Purkinje cell (primary cell): ENCODE measurements at places on chromosomes 3 and 15. TPM values are rescaled to one million over a fixed set of nuclear protein-coding genes. Genes with fewer than 3 reads are reported as not detected.

The TMEM41A gene
- polyA plus RNA-seq: 65.7 and 79.0 TPM in 2 replicates

The ALCAM gene
- polyA plus RNA-seq: 1.7 and 11.9 TPM in 2 replicates

The SKIC8 gene
- polyA plus RNA-seq: 375 and 533 TPM in 2 replicates

The GPR176 gene
- polyA plus RNA-seq: 0.63 and 2.4 TPM in 2 replicates

The RAB5A gene
- polyA plus RNA-seq: 94.1 and 103 TPM in 2 replicates

The KNL1 gene
- polyA plus RNA-seq: not detected in 2 replicates

The ATP13A4 gene
- polyA plus RNA-seq: 1.9 TPM in 2 replicates

The SI gene
- not detected in 2 replicates for polyA plus RNA-seq

The MYO5C gene
- 2.6 and 4.4 TPM in 2 replicates for polyA plus RNA-seq

The ZNF662 gene
- 3.3 and 6.5 TPM in 2 replicates for polyA plus RNA-seq

The VEPH1 gene
- 0.32 TPM in 1 of 2 replicates, not detected in the other for polyA plus RNA-seq

The GTF2A2 gene
- 563 and 692 TPM in 2 replicates for polyA plus RNA-seq

The ARL14 gene
- polyA plus RNA-seq: 0.26 TPM in 1 of 2 replicates, not detected in the other

The PPARG gene
- polyA plus RNA-seq: not detected in 2 replicates

The GRK7 gene
- polyA plus RNA-seq: not detected in 2 replicates

The ZFYVE19 gene
- polyA plus RNA-seq: 1.5 and 2.9 TPM in 2 replicates

The RPL39L gene
- polyA plus RNA-seq: 8.8 and 13.8 TPM in 2 replicates

The CILP gene
- not detected in 2 replicates for polyA plus RNA-seq

The MITF gene
- 1.4 and 3.9 TPM in 2 replicates for polyA plus RNA-seq

The MORC1 gene
- polyA plus RNA-seq: not detected in 2 replicates

The NTRK3 gene
- polyA plus RNA-seq: 20.6 and 23.4 TPM in 2 replicates

The SORD gene
- polyA plus RNA-seq: 1.4 and 3.5 TPM in 2 replicates

The CHST2 gene
- polyA plus RNA-seq: 40.3 and 60.4 TPM in 2 replicates

The SLC28A2 gene
- polyA plus RNA-seq: 0.70 TPM in 1 of 2 replicates, not detected in the other

The LSAMP gene
- polyA plus RNA-seq: 12.8 and 39.6 TPM in 2 replicates

The SMAD6 gene
- polyA plus RNA-seq: not detected in 2 replicates

The XCR1 gene
- not detected in 2 replicates for polyA plus RNA-seq

The THSD4 gene
- polyA plus RNA-seq: 0.20 and 0.24 TPM in 2 replicates

The SCAANT1 gene
- polyA plus RNA-seq: not detected in 2 replicates

The LCTL gene
- 0.39 TPM in 1 of 2 replicates, not detected in the other for polyA plus RNA-seq

The CFAP20DC gene
- polyA plus RNA-seq: 1.2 and 1.4 TPM in 2 replicates

The DNASE1L3 gene
- not detected in 2 replicates for polyA plus RNA-seq

The EDEM1 gene
- 0.55 and 1.8 TPM in 2 replicates for polyA plus RNA-seq

The EEFSEC gene
- polyA plus RNA-seq: 0.84 and 1.1 TPM in 2 replicates

The TRANK1 gene
- 1.9 and 2.1 TPM in 2 replicates for polyA plus RNA-seq

The ZDHHC23 gene
- polyA plus RNA-seq: 14.7 and 21.2 TPM in 2 replicates

The HGD gene
- polyA plus RNA-seq: not detected in 2 replicates

The TUBGCP5 gene
- polyA plus RNA-seq: 13.2 and 25.7 TPM in 2 replicates

The TRH gene
- polyA plus RNA-seq: 0.40 TPM in 1 of 2 replicates, not detected in the other

The GFM1 gene
- polyA plus RNA-seq: 57.0 and 89.6 TPM in 2 replicates

The ITIH1 gene
- polyA plus RNA-seq: not detected in 2 replicates

The FOXL2NB gene
- polyA plus RNA-seq: not detected in 2 replicates

The POC1A gene
- polyA plus RNA-seq: 0.13 and 0.34 TPM in 2 replicates

The PPIP5K1 gene
- 6.4 and 6.9 TPM in 2 replicates for polyA plus RNA-seq

The HTR3C gene
- not detected in 2 replicates for polyA plus RNA-seq

The GCHFR gene
- polyA plus RNA-seq: 80.5 and 108 TPM in 2 replicates

The ACAN gene
- polyA plus RNA-seq: not detected in 2 replicates
